ENCODE measurements at places on chromosomes 7 and 10. TPM values are rescaled to one million over a fixed set of nuclear protein-coding genes. Genes with fewer than 3 reads are reported as not detected.
A peak's percentile ranks its signal among the peaks of the same experiment; 100 is the strongest.

DNA sequence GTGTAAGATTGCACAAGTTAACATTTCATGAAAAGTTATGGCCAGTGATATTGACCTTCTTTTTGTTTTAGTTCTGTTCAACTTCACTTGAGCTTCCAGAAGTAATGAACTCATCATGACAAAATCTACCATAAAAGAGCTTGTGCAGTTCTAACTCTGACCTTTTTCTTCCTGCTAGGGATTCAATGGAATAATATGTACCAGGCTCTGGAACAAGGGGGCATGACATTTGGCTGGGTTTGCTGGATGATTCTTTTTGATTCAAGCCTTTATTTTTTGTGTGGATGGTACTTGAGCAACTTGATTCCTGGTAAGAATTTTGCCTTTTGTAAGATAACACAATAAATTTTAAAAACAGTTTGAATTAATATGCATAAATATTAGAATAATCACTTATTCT, 205.0 kb downstream of the ABCA13 start:
- no peak for DNase-seq

- DNase-seq = no peak
These were observed 3.4 kb downstream of the HIPK2 start for GRCh38 chr7:139774376-139774775.

DNA sequence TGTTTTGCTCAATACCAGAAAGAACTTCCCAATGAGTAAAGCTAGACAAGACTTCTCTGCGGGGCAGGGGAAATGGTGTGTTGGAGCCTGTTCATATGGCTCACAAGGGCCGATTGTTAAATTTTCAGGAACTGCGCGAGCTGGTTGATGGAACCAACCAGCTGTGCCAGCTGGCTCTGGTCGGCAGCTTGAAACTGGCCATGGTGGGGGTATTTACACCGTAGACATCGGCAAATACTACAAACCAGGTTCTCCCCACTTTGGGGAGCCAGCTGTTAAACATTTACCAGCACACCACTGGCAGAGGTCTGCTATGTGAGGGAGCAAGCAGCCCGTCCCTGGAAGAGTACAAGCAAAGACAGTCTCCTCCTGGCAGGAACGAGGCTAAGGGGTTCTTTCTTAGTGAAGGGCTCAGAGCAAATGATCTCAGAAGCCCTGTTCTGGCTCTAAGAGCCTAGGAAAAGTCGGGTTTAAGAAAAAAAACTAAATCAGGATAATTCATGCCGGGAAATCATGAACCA, 8.8 kb upstream of the ZMIZ1 start:
- no peak for DNase-seq

- DNase-seq = no peak
These were observed 25.6 kb downstream of the SCD start for GRCh38 chr10:100372415-100373297.

DNA sequence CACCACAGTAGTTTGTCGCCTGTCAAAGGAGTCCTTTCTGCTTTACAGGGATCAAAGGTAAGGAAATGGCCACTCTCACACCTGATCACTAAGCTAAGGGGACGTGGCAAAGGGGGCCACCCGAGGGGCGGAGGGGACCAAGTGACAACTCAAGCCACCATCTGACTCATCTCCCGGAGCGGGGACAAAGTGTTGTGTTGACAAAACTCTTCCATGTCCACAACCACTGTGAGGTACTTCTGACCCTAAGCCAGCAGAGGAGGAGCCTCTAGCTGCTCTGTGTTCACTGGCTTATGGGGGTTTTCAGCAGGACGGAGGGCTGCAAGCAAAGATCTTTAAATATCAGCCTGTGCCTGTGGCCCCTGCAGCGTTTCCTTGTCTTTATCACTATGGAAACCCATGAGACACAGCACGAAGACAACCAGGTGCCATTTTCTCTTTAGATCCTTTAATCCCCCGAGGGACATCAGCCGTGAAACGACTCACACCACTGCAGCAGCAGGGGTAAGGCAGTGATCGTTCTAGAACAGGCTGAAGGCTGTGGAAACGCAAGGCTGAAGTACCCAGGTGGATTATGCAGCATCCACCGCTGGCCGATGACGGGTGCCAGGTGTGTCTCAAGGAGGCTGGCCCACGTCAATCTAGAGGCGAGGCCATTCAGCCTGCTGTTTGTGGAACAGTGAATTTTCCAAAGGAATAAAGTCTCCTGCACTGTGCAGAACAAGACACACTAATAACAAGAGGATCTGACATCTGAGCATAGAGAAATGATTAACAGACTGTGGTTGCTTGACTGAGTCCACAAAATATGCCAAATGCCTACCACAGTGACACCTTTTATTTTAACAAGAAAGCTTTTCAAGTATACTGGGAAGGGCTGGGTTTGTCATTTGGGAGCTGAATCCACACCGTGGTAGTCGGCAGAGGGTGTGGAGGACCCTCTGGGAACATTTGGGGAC, 26.6 kb upstream of the DDC start:
- DNase-seq = no peak

DNA sequence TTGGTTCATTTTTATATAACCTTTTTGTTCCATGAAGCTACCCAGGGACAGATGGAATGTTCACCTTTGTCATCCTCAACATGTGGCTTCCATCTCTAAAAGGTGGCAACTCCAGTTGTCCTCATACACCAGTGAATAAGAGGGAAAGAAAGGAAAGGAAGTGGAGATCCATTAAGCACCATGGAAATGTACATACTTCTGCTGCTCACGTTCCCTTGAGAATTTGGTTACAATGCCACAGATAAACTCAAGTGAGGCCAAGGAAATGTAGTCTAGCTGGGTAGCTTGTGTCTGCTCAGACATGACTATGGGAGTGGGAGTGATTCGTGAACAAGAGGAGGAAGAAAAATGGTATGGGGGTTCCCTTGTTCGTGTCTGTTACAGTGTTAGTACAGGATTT, 237.1 kb upstream of the FAM3C start:
- DNase-seq = no peak

- DNase-seq = no peak
These were observed 18.9 kb upstream of the PNLIPRP3 start for GRCh38 chr10:116408719-116409118.

- DNase-seq = no peak
These were observed 52.8 kb upstream of the WAC start for GRCh38 chr10:28479927-28480627.

DNA sequence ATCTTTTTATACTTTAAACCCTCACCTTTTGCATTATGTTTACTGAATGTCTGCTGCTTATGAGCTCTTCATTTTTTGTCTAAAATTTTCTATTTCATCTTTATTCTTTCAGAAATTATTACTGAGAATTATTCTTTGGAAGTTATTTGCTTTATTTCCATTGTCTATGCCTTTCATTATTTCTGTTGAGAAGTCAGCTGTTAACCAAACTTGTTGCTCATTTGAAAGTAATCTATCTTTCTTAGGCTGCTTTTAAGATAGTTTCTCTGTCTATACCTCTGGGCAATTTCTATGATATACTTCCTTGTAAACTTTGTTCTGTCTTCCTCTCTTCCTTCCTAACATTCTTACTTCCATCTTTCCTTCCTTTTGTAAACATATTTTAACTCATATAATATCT, 1165.9 kb upstream of the CELF2 start:
- DNase-seq = no peak

DNA sequence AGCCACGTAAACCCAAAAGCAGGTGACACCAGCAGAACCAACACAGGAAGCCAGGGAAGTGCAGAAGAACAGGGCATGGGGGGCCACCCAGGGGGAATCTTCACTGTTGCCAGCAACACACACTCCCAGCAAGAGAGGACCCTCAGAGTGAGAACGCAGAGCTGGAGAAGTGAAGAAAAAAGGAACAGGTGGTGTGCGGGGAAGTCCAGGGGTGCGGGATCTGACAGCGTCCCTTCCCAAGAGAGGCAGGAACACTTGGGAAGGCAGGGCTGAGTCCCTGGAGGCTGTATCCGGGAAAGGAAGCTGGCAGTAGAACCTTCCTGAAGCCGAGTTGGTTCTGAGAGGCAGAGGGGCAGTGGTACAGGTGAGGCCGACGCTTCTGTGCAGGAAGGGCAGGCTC, 27.7 kb downstream of the AGAP4 start:
- DNase-seq = no peak

GRCh38 chr10:107169516-107169915, 5.0 kb upstream of the SORCS1 start:
- DNase-seq = no peak

GRCh38 chr7:12596225-12596790, 25.8 kb downstream of the SCIN start:
- no peak for DNase-seq

GRCh38 chr10:29486433-29486832, 148.3 kb downstream of the SVIL start:
- no peak for DNase-seq

DNA sequence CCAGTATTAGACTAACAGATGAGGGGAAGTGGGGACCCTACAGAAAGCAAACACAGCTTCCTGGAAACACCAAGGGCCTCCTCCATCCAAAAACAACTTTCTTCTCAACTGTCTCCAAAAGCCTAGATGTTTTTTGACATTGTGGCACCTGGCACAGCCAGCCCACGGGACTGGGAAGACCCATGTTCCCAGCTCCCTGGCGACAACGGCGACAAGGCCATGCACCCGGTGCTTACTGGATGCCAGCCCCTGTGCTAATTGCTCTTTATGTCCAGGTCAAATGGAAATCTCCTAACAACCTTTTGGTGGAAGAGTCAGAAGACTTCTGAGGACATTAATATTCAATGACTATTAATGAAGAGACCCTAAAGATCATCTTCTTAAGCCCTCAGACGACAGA, 7.1 kb downstream of the FGFR2 start:
- no peak for DNase-seq

- DNase-seq = no peak
These were observed 10.4 kb downstream of the HDAC9 start for GRCh38 chr7:18505870-18506460.

- DNase-seq = peak; percentile 36
These were observed 7.5 kb upstream of the EBF3 start for GRCh38 chr10:129971381-129972144.

- DNase-seq = no peak
These were observed 16.0 kb downstream of the GIMAP5 start for GRCh38 chr7:150753239-150753638.

DNA sequence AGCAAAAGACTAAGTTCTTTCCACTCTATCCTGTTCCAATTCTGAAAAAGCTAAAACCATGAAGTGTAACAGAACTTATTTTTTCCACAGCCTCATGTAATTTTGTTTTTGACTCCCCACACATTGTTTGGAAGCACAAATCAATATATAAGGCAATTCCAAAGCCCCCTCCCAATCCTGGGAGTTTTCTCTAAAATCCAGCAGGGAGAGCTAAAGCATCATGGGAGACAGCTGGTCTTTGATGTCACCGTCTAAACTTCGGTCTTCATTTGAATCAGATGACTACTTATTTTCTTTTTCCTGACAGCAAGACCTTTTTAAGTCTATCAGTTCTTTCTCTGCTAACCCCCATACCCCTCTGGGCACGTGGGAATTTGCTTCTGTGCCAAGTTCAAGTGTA, 33.3 kb upstream of the PON1 start:
- no peak for DNase-seq

DNA sequence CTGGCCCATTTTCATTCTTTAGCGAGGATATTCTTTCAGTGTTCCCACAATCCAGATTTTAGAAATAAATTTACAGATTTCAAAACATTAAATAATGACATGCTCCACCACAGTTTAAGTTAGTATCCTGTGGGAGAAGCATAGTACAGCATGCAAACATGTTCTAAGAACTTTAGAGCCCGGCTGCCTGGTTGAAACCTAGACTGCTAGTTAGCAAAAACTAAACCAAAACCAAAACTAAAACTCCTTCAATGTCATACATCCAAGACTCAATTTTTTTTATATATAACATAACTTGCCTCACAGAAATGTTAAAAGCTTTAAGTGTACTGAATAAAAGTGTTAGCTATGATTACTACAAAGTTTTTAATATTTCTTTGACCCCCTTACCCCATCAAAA, 17.0 kb downstream of the TRA2A start:
- no peak for DNase-seq

DNA sequence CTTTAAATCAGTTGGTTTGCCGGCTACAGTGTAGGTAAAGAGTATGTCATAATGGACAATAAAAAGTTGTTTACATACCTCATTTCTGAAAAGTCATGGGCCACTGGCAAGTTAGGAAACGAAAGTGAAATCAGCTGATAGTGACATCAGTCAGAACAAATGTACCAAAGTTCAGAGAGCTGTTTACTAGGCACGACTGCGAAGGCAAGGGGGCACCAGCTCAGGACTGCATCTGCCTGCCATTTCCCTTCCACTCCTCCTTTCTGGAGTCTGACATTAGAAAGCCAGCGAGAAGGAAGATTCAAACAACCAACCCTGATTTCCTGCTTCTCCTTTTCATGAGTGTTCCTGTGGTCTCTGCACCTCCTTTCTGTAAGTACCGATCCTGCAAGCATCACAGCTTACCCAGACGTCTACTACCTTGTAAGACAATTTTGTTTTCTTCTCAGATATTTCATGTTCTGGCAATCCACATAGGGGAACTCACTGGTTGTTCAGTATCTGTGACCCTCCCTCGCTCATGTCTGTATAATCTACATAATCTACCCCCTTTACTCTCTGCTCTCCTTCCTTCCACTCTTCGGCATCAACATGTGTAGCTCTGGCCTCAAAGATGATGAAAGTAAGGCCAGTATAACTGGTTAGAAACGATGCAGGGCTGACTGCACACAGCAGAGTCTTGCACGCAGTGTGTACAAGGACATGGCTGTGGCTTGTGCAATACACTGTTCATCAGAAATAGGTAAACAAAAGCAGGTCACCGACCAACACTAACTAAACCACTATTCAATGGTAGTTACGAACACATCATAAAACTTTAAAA, at the start of gene TMEM140:
TMEM140 (plus strand) TSS at position 174 of the 823 bp plus-strand sequence. CDS start 16,370 bp downstream, outside the sequence.
- DNase-seq = peak; percentile 77

GRCh38 chr7:151175793-151176311, 8.4 kb upstream of the GBX1 start:
- no peak for DNase-seq

- DNase-seq = no peak
These were observed 18.3 kb upstream of the PODXL start for GRCh38 chr7:131574741-131575140.

DNA sequence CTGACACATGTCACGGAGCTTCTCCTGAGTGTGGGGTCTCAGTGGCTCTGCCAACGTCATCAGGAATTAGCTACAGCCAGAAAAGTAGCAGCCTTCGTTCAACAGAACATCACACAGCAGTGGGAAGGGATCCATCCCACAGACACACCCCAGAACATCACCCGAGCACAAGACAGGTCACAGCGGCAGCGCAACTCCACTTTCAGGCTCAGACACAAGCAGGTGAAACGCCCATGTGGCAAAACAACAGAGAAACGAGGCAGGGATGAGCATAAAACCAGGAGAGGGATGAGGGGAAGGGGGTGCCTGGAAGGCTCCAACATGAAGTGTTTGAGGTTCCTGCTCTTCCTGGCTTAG, 44.8 kb downstream of the CAMK2B start:
- DNase-seq = no peak

Gene FAM25C
- total RNA-seq = not detected

Gene AGBL3
- 3.6 TPM for total RNA-seq

Gene OR6V1
- not detected for total RNA-seq

Gene HABP2
- total RNA-seq = not detected

Gene FOXP2
- not detected for total RNA-seq

Gene SPDYE16
- total RNA-seq = 0.18 TPM

Gene MINDY4
- 1.5 TPM for total RNA-seq

Gene MYH16
- not detected for total RNA-seq

Gene MICALL2
- total RNA-seq = 2.2 TPM

Gene ATG9B
- 6.8 TPM for total RNA-seq

Gene ARMS2
- not detected for total RNA-seq

Gene RET
- 0.13 TPM for total RNA-seq

Gene WDFY4
- 0.16 TPM for total RNA-seq

Measured in activated CD8-positive, alpha-beta T cell treated with anti-CD3 and anti-CD28 coated beads, Interleukin-2, amount 10 ng/mL, durations not matched to agents 7 days and 5 days (primary cell).